8988T (cell line): ENCODE measurements at places on chromosomes 2 and 18.

DNA sequence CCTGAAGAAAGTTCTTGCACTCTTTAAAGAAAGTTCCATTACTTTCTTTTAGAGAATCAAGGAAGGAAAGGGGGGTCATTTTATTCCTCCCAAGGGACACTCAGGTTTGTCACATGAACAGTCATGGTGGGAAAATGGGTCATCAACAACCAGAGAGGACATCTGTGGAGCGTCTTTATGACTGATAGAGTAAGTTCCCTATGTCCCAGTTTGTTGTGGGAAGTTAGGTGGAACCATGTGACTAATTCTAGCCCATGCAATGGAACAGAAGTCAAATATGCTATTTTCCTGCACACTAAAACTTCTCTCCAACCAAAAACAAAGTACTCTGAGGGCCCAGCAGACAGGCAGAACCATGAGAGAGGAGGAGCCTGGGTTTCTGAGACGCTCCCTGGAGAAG lies 165.6 kb upstream of the SERTAD2 start:
- no peak for DNase-seq

- no peak for DNase-seq
Observed at GRCh38 chr18:40864846-40865245, 1090.2 kb upstream of the PIK3C3 start.

DNA sequence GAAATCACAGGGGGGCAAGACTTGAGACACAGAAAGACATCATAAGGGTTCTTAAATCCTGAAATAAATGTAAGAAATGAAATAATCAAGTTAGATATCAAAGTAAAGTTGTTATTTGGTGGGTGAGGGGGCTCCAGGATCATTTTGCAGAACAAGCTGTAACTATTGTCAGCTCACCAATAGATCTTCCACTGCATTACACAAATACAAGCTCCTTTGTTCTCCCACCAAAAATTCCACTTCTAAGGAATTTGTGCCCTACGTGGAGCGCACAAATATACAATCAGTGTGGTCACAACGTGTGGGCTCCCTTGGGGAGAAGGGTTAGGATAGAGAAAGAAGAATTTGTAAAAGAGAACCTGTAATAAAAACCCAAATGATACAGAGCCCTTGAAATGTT lies 19.2 kb upstream of the GALNT5 start:
- DNase-seq = no peak

DNA sequence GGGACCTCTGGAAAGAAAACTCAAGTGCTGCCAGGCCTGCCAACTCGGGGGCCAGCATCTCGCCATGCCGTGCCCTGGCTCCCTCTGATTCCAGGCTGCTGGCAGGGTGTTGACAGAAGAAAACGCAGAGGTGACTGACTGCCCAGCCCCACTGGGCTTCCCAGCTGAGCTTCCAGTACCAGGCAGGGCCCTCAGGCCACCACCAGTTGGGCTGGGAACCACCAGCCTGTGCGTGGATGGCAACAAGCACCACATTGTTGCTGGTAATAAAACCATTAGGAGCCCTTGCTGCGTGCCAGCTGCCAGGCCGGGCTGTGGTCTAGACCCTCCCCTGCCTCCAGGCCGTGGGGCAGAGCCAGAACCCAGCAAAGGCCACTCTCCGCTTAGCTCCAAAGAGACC lies 9.2 kb downstream of the DNMT3A start:
- DNase-seq = no peak

DNA sequence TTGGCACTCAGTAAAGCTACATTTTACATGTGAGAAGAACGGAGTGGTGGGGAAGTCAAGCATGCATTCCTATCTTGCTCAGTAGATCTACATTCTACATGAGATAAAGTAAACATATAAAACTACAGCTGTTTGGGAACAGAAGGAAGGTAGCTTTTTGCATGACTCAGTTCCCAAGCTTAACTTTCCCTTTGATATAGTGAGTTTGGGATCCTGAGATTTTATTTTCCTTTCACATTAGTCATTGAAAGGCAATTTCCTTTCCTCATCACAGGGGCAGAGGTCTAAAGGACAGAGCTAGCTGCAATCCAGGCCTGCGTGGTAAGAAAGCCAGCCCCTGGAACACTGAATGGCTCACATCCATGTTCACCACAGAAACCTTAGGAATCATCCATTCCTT lies 257.2 kb downstream of the SRBD1 start:
- DNase-seq = no peak

DNA sequence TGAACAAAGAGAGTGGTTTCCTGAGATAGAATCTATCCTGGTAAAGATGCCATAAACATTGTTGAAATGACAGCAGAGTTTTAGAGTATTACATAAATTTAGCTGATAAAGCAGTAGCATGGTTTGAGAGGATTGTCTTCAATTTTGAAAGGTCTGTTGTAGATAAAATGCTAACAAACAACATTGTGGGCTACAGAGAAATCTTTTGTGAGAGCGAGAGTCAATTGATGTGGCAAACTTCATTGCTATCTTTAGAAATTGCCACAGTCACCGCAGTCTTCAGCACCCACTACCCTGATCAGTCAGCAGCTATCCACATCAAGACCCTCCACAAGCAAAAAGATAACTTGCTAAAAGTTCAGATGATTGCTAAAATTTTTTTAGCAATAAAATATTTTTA lies 17.5 kb downstream of the VRK2 start:
- DNase-seq = no peak

GRCh38 chr18:74526488-74526887 lies 7.8 kb upstream of the CNDP1 start:
- DNase-seq = no peak

DNA sequence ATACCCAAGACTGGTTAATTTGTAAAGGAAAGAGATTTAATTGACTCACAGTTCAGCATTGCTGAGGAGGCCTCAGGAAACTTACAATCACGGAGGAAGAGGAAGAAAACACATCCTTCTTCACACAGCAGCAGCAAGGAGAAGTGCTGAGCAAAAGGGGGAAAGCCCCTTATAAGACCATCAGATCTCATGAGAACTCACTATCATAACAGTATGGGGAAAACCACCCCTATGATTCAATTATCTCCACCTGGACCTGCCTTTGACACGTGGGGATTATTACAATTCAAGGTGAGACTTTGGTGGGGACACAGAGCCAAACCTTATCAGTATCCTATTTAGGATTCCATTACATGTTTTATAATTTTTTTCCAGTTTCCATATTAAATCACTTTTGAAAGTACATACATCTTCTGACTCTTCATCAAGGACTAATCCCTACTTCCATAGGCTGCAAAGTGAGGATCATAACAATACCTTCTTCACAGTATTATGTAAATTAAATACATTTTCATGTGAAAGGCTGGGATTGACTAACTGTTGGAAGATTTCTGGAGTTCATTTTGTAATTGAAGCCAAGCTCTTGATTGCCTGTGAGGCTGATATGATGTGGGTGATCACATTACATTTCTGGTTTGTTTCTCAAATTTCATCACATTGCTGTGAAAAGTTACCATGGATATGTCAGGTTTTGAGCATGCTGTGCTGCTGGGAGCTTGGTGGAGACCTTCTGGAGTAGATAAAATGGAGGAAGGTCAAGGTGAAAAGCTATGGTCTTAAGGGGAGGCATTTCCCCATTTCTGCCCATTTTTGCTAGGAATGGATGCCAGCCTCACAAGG lies 31.7 kb upstream of the CERS6 start:
- DNase-seq = no peak

DNA sequence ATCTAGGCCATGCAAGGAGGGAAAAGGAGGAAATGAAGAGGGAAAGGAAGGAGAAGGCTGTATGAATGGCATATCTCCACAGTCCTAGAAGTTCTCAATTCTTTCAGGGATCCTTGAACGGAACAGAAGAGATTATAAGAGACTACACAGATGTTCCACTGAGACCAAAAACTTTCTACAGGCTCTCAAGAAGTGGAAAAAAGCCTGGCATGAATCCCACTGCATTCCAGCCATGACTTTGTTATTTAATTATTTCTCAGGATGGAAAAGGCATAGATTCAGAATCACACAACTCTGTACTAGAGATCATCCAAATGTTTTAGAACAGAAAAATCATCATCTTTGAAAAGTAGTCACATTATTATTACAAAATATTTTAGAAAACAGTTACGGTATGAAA lies 131.7 kb upstream of the CDH20 start:
- no peak for DNase-seq

GRCh38 chr2:8628179-8628865 lies 53.5 kb upstream of the ID2 start:
- no peak for DNase-seq

- DNase-seq = no peak
Observed at GRCh38 chr2:156593594-156593921, 157.4 kb downstream of the GPD2 start.

GRCh38 chr18:56302156-56302555 lies 336.2 kb downstream of the TXNL1 start:
- DNase-seq = no peak

GRCh38 chr18:6661692-6662415 lies 67.7 kb upstream of the ARHGAP28 start:
- no peak for DNase-seq

DNA sequence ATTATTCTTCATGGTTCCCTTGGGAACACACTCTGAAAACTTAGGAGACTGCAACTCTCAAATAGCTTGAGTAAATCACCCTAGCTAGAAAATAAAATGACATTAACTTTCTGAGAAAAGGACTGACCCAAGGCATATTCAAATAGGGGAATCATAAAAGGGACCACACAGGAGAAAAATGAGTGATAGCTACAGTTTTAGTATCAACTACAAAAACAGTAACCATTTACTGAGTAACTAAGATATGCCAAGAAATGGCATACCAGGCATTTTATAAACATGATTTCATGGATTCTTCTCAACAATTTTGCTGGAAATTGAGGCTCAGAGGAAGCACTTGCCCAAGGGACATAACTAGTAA lies 84.5 kb downstream of the AFF3 start:
- DNase-seq = no peak

- no peak for DNase-seq
Observed at GRCh38 chr2:10894264-10894935, 17.3 kb upstream of the KCNF1 start.

GRCh38 chr2:8154270-8154669 lies 527.6 kb upstream of the ID2 start:
- DNase-seq = no peak

- DNase-seq = no peak
Observed at GRCh38 chr2:68463287-68463877, 3.7 kb downstream of the FBXO48 start.

DNA sequence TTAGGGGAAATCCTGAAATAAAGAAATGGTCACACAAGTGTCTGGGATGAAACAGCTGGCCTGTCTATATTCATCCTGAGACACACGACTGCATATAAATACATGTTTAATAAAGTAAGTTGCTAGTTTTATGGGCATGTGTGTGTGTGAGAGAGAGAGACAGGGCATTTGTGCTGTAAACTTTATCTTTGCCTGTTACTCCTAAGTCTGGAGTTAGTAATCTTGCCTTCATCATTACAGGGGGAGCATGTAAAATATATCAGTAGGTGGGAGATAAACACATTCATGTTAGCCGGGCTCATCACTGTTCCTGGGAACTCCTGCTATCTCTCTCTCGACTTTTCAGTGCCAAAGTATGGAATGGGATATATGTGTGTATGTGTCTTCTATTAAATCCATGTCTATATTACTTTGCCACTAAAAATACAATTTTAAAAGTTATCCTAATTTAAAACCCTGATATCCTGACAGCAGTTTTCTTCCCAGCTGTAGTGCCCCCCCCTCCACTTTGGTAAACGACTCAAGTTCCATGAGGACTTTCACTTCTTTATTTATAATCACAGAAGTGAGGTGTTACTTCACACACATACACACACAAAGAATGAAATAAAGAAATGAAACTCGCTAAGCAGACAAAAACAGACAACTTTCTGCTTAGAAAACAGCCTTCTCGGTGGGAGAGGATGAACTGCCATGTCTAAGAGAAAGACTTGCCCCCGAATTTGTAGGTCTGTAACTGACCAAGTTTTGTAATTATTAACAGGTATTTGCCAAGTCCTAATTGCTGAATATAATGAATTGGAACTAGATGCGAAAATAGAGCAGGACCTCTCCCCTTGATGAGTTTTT lies 947 bp downstream of the ZEB2 start:
- no peak for DNase-seq

DNA sequence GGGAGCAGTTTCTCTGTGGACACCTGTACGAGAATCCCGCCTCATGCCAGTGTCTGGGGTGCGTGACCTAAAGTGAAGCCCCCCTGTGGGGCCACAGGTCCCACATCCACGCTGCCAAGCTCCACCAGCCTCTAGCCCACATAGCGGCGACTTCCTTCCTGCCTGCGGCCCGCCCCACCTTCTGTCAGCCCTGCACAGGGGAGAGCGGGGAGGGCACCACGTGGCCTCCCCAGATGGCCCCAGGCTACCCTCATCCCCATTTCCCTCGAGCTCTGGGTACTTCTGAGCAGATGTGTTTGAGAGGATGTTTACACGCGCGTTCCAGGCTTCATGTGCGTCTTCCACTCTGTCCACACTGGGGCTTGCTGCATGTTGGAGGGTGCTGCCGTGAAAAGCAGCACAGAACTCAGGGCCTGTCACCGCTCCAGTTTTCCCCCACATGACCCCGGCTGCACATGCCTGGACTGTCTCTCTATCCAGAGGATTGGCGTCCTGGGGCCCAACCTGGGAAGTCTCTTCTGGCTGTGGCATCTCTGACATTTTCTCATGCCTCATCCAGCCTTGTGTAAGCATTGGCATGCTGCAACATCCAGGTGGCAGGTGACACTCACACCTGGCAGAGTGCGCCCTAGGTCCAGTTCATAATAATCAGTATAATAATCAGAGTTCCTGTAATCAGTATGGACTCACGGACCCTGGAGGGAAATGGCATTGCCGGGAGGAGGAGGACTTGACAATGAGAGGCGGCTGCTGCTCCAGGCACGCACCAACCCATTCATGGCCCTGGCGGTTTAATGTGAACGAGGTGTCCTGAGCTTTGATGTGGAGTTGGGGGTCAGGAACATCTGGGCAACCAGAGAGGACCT lies 146.3 kb upstream of the TWIST2 start:
- DNase-seq = no peak

GRCh38 chr18:73848656-73849055 lies 299.0 kb downstream of the FBXO15 start:
- no peak for DNase-seq

- no peak for DNase-seq
Observed at GRCh38 chr18:72840109-72840508, 27.7 kb downstream of the NETO1 start.

DNA sequence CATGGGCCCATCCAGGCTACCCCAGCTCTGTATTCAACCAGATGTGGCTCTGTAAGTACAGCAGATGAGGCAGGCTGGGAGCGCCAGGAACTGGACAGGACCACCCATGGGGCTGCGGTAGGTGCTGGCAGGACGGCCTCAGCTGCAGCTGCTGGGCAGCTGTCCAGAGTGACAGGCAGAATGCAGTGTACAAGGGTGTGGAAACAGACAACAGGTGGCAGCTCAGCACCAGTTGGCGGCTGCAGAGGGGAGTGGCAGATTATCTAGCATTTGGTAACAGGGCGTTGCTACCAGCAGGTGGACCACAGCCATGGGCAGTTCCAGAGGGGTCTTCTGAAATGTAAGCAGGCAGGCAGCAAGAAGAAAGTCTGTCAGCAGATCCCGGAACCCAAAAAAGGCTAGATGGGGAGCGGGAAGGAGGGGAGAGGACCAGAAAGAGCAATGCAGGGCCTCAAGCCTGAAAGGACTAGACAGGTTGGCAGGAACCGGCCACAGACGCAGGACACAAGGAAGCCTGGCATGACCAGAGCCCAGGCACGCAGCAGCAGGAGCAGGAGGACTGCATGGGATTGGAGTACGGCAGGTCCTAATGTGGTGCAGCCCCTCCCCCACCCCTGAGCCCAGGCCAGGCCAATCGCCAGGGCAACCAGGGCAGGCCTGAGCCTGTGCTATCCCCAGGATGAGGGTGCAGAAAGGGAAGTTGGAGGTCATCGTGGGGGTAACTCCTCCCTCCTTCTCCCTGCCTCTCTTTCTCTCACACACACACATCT lies 24.7 kb downstream of the PKDCC start:
- DNase-seq = no peak

- no peak for DNase-seq
Observed at GRCh38 chr2:149733936-149734685, 146.5 kb upstream of the MMADHC start.
